Stimulated activated CD8-positive, alpha-beta memory T cell treated with anti-CD3 and anti-CD28 coated beads, Interleukin-7, amount 100 ng/mL, for 4 hours (primary cell): ENCODE measurements at places on chromosomes 2 and 18.

- no peak for DNase-seq
These were observed 516.3 kb upstream of the ID2 start for GRCh38 chr2:8165550-8165949.

DNA sequence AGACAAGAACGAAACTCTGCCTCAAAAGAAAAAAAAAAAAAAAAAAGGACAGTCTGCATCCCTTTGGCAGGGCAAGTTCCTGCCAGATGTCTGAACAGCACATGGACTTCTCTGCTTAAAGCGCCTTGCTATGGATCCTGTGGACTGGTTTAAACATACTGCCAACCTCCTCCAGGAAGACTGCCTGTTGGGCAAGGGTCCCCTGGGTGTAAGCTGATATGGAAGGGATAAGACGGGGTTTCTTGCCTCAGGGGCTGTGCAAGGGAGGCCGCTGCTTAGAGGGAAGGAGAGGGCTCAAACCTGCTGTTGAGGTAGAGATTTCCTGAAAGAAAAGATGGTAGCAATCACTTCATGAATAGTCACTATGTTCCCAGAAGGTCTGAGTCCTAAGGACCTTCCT lies 22.2 kb downstream of the SKA1 start:
- no peak for DNase-seq

GRCh38 chr2:9967053-9967775 lies 15.7 kb downstream of the GRHL1 start:
- no peak for DNase-seq

DNA sequence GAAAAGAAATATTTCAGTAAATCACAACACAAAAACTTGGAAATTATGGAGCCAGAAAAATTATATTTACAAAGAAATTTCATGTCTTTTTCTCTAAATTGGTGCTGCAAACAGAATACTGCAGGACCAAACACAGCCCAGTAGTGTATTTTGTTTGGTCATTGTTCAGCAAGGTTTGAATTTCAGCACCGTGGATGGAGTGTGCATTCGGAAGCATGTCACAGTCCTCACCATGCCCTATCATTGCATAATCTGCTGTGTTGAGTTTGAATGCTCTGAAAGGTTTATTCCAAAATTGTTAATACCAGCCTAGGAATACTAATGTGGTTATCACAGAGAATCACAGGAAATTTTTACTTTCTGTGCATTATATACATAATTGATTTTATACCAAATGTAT lies 296.7 kb downstream of the METTL4 start:
- DNase-seq, result no peak

- no peak for DNase-seq
These were observed 6.2 kb upstream of the IL1RL2 start for GRCh38 chr2:102180687-102180999.

DNA sequence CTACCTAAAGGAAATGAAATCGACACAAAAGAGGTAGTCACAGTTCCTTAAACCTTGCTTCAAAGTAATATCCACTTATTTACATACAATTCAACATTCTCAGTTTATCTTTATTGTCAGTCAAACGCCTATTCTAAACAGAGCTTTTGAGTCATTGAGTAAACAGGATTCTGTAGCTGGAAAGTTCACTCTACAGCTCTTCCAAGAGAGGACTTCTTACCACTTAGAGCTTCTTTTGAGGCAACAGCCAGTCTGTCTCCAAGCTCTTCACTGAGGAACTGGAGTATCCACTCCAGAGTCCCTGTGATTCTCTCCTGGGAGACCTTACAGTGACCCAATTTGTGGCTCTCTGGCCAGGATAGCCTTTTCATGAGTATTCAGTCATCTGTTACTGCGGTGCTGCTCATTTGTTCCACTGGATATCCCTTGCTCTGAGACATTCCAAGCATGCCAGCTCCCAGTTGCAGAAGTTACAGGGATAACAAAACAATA lies 210.9 kb upstream of the OSR1 start:
- DNase-seq, result no peak

DNA sequence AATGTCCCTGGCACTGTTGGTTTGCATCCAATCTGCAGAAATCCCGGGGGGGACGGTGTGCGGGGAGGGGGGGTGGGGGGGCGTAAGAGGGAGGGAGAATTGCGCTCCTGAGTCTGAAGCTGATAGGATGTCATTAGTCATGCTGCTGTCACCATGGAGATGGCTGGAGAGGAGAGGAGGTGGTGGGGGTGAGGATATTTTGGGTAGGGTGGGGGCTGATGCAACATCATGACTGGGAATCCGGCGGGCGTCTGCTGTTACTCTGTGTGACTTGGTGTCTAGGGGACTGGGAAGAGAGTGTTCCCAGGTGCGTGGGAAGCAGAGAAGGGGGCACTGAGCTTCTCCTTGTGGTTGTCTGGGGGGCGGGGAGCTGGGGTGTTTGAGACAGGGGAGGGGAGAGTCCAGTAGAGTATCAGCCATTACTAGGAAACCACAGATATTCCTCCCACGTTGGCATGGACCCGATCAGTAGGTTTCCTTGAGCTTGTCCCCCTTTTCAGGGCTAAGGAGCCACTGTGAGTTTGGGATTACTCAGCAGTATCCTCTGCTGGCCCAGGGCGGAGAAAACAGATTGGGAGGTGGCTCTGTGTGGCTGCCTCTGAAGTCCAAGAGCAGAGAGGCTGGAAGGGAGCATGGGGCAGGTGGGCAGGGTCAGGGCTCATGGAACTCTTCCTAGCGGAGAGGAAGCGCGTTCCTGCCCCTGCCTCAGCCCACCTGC lies 18.9 kb downstream of the TET3 start:
- no peak for DNase-seq

DNA sequence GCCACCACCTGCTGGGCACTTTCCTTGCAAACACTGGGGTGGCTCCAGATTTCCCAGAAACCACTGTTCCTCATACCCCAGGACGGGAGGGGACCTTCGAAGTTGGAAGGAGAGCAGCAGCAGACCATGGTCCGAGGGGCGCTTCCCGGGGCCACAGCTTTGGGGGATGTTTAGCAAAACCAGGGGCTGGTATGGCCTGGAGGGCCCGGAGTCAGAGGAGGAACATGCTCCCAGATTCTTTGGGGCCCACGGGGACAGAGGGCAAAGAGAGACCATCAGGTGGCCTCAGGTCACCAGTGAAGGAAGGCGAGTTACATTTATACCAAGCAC lies 25.3 kb downstream of the HS6ST1 start:
- DNase-seq, result no peak

GRCh38 chr2:9221223-9221622 lies 14.6 kb downstream of the ASAP2 start:
- DNase-seq, result no peak

GRCh38 chr18:46169464-46169941 lies 65.3 kb downstream of the HAUS1 start:
- no peak for DNase-seq

- DNase-seq, result no peak
These were observed 1371.2 kb downstream of the LRP1B start for GRCh38 chr2:140759426-140760156.

- DNase-seq, result no peak
These were observed 863.6 kb upstream of the SALL3 start for GRCh38 chr18:78115896-78116561.

DNA sequence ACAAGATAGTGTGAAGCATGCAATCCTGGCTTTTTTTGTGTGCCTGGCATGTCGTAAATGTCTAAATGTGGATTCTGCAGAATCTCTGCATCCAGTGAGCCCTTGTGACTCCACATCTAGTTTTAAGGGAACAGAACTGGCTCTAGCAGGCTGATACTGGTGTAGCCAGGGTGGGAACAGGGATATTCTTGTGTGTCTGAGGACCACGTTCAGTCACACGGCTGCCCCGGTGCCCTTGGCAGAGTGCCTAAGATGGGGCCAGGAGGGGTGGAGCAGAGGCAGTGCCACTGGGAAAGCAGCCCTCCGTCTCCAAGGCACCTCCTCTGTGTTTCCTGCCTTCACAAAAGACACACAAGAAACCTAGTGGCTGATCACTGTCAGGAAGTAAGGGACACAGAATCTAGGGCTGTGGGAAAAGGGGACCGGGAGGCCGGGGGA lies 91.5 kb upstream of the PARD3B start:
- DNase-seq, result no peak

DNA sequence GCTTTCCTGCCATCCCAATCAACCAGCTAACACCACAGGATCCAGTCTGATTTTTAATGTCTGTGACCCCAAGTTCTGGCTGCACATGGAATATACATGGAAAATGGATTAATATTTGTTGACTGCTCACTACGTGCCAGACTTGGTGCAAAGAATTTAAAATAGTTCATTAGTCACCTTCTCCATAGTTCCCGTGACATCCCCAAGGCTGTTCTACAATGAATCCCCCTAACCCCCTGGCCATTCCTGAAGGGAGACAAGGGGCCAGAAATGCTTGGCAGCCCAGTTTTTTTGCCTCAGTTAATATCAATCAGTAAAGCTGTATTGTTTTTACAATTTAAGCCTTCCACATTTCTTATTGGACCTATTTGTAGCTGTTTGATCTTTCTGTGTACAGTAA lies 71.0 kb upstream of the ST3GAL5 start:
- DNase-seq, result no peak

DNA sequence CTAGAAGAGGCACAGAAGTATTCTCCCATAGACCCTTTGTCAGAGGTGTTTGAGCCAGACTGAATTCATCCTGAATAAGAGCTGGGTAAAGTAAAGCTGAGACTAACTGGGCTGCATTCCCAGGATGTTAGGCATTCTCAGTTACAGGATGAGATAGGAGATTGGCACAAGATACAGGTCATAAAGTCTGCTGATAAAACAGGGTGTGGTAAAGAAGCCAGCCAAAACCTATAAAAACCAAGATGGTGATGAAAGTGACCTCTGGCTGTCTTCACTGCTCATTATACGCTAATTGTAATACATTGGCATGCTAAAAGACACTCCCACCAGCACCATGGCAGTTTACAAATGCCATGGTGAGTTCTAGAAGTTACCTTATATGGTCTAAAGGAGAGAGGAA lies 364.9 kb upstream of the TMEFF2 start:
- DNase-seq, result no peak

DNA sequence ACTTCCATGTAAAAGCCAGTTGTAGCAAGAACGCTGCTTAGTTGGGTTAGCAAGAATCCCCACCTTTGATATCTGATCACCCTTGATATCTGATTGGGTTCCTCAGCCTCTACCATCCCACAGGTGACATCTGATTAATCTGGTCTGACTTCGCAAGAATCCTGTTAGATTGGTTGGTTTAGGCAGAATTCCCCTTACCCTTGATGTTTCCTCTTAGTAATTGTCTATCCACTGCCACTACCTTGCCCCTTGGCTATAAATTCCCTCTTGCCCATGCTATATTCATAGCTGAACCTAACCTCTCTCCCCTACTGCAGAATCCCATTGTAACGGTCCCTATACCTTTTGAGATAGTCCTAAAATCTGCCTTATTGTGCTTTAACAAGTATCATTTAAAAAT lies 33.1 kb downstream of the PRKRA start:
- DNase-seq, result no peak

GRCh38 chr2:27866237-27866636 lies 23.9 kb downstream of the RBKS start:
- no peak for DNase-seq

DNA sequence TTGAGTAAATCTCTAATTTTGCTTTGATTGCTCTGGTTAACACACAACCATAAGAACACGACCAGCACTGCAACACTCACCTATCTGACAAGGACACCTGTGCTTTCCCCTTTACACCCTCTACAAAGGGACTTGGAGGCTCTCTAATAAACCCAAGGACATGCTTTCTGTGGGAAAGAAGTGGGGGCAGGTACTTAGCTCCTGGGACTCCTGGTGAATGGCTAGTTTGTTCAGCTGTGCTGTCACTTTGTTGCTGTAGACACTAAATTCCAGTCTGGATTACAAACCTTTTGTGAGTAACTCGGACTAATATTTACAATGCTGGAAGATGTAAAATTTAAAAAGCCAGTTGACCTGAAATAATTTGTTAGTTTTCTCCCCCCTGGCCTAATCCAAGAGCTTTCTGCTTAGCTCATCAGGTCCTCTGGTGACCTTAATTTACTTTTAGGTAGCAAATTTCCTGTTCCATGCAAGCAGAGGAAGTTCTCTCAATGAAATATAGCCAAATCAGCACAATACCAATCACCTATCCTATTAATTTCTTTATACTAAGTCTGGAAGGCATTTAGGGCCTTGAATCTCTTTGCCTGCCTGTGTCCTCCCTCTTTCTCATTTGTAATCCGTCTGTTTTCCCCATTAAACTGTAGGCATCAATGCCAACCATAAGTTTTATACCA lies 67.5 kb downstream of the PLCL1 start:
- no peak for DNase-seq

DNA sequence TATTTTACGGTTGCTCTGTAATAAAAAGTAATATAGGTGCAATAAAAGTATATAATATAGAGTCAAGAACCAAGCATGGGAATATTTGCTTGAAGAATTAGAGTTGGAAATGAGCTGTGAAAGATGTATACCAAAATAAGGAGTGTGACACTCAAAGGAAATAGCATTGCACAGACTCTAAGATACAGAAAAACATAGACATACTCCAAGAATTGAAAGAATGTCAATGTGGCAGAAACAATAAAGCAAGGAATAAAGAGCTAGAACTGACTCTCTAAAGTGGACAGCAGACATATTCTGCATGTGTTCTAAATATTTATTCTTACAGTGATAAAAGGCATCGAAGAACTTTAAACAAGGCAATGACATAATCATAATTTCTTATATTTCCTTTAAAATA lies 561.1 kb upstream of the SETBP1 start:
- DNase-seq, result no peak

GRCh38 chr2:13227578-13227977 lies 510.8 kb downstream of the TRIB2 start:
- DNase-seq, result no peak

DNA sequence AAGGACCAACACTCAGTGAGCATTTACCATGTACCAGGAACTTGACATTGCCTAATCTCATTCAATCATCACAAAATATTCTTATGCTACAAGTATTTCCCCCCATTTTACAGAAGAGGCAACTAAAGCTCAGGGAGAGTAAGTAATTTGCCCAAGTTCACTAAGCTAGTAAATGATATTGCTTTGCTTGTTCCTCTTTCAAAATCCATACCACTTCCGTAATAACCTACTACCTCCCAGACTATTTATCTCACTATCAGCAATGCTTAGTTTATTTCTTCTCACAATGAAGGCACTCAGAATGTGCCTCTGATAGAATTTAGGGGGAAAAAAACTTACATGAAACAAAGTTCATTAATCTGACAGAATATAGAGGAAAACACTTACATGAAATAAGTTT lies 1070.9 kb upstream of the FANCL start:
- no peak for DNase-seq

DNA sequence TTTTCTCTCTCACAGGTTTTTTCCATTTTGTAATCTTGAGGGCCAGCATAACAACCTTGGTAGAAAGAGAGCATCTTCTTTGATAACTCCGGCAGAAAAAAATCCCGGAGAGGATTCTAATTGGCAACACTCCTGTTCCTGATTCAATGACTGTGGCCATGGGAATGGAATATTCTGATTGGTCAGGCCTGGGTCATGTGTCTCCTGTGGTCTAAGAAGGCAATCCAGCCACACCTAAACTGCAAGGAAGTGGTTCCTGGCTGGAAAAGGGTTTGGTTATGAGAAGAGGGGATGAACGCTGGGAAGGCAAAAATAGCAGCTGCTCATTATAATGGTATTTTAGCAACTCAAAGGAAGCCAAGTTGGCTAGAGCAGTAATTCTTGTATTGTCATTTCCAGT lies 24.8 kb upstream of the ZNF638 start:
- DNase-seq, result no peak
